ENCODE measurements at places on chromosomes 3 and 15.
A peak's percentile ranks its signal among the peaks of the same experiment; 100 is the strongest.

GRCh38 chr3:16143861-16144447 lies 30.5 kb upstream of the GALNT15 start:
- no peak for DNase-seq

GRCh38 chr3:32842987-32843386 lies 25.2 kb downstream of the TRIM71 start:
- no peak for DNase-seq

GRCh38 chr3:8319935-8320634 lies 181.5 kb upstream of the LMCD1 start:
- no peak for DNase-seq

DNA sequence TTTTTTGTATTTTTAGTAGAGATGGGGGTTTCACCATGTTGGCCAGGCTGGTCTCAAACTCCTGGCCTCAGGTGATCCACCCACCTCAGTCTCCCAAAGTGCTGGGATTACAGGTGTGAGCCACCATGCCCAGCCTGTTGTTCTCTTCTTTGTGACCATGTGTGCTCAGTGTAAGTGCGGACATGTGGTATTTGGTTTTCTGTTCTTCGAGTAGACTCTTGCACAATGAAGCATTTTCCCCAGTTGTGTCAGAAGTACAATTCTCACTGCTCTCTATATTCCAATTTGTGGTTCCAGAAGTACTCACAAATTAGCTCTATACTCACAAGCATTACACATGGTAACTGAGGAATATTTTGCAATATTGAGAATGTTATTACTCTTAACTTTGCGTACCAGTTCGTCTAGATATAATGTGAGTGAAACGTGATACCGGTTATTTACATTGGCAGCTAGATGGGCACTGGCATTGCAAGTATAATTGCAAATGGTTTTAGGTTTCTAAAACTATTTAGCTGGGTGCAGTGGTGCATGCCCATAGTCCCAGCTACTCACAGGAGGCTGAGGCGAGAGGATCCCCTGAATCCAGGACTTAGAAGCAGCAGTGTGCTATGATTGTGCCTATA lies 34.2 kb upstream of the MTMR14 start:
- no peak for DNase-seq

GRCh38 chr15:20351448-20351971 lies 190.1 kb downstream of the GOLGA6L6 start:
- DNase-seq = no peak

DNA sequence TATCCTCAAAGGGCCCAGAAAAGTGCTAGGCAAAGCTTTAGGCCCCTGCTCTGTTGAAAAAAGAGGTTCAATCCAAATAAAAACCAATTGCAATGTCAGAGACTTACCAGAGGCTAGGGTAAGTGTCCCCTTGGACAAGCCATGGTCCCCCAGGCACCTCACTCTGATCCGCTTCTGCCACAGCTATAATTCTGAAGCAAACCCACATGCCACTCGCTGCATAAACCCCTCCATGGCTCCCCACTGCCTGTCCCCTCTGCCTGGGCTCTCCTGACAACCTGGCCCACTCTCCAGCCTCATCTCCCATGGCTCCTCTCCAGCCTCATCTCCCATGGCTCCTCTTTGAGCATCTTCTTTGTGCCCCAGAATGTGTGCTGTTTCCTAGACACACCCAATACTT lies 169.6 kb upstream of the TLE3 start:
- DNase-seq = no peak

DNA sequence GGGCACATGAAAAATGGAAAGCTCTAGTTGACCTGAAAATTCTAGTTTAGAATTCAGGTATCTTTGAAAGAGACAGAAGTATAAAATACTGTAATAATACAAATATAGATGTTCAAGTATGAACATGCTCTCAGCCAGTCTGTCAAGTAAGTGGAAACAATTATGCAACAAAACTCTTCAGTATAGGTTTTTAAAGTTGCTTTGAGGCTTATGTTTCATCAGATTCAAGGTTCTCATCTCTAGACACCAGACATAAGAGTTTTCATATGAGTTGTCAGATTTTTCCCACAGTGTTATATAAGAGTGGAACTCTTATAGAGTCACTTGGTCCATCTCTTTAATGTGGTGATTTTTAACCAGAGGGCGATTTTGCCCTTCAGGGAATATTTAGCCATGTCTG lies 22.0 kb downstream of the CMSS1 start:
- DNase-seq = no peak

DNA sequence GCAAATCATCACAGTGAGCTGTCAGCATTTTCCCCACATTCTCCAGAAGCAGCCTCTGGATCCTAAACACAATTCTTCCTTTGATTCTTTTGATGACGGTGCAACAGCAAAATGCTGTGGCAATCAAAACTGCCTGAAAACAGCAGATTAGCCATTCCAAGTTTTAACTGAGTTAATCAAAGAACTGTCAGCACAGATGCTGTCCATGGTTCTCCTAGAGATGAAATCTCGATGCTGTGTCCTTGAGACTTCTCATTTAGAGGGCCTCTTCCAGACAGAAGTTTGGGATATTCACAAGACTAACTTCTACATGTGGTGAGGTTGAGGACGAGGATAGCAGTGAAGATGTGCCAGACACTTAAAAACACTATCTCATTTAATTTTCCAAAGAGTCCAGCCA lies 50.4 kb upstream of the GYG1 start:
- DNase-seq = no peak

DNA sequence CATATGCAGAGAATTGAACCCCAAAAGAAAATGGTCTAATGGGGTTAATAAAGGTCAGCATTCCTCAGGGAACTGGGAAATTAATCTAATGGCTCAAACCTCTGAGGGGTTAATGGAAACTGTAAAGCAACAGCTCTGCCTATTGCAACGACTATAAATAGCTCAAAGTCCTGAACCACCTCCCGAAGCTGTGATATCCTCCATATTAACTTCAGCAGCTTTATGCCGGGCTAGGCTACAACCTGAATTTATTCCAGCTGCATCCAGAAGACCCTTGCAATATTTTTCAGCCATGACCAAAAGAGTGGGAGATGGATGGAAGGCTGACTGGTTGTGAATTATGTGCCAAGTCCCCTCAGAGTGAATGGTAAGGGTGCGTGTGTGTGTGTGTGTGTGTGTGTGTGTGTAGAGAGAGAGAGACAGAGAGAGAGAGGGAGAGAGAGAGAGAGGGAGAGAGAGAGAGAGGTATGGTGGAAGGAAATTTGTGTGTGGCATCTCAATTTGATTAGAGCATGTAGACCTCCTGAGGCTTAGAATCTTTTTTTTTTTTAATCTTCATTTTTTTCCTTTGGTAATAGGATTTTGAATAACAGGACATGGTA lies 109.9 kb downstream of the PDCD6IP start:
- no peak for DNase-seq

DNA sequence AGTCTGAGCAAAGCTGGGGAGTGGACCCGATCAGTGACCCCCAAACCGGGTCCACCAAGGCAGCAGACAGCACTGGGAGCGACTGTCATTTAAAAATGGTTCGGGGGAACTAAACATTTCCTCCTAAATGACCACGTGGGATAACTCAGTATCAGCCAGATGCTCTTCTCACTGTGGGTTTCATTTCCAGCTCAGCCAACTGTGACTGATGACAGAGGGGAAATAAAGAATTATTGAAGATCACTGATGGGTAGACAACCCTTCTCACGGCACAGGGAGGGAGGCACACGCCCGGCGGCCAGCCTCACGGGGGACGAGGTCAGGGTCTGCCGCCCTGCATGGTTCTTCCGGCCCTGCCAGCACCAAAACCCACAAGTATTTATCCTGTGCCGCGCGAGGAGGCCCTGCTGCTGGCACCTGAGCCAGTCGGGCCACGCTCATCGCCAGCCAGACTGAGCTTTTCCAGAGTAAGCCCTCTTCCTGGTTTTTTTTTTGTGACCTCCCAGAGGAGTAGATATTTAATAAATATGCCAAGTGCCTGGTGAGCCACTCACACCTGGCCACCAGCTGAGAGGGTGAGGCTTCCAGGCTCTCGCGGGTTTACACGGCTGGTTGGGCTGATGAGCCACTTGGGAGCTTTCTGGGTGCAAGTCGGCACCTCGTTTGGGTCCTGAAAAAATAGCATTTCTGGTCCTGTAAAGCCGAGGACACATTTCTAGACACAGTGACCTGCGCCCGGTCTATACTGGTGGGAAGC lies 6.2 kb downstream of the MELTF start:
- no peak for DNase-seq

GRCh38 chr15:97115761-97116070 lies 785.2 kb downstream of the NR2F2 start:
- DNase-seq = no peak

- no peak for DNase-seq
These were observed 65.6 kb upstream of the PRR23C start for GRCh38 chr3:139110072-139110830.

GRCh38 chr15:32886459-32886858 lies 168.7 kb downstream of the GREM1 start:
- no peak for DNase-seq

DNA sequence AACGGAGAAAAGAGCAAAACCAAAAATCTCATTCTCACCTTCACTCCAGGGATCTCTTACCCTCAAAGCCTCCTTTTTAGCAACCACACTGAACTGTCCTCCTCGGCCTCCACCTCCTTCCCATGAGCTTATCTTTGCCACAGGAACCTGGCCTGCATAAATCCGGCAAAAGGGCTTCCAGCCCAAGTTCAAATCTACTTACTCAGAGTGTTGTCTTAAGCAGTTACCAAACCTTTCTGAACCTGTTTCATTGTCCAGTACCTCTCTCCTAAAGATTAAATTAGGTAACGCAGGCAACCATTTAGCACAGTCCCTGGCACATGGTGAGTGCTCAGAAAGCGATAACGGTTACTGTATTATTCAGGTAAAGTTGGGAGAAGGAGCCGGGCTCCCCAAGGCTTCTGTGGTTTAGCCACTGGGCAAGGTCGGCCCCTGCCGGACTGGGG lies 777 bp downstream of the CIB1 start:
- DNase-seq = no peak

- no peak for DNase-seq
These were observed 29.1 kb downstream of the RUVBL1 start for GRCh38 chr3:128094295-128095151.

DNA sequence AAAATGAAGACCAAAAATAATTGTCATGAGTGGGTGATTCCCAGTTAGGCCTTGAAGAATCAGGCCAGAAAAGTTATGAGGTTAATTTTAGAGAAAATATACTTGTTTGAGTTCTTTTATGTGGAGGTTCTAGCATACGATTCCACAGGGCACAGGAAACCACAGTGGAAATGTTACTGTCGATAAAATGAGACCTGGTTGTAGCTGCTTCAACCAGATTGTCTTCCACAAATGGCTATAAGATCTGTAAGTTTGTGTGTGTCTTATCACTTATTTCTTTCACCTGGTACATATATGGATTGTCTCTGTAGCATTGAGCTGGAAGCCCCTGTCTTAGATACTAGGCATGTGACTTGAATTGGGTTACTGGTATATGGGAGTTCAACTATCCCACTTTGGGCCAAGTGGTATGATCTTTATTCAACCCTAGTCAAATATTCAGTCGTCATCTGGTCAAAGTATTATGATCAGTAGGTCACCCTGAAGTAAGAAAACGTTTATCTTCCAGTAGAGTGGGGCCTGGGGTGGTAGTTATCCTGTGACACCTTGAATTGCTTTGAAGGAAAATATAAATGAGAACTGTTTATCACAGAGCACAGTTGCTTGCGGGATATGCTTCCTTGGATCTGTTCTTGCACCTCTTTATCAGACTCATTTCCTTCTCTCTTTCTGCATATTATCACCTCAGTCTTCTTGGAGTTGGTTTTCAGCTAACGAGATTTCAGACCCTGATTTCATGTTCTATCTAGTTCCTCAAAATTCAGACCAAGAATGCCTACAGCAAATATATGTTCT lies 21.5 kb upstream of the ZNF609 start:
- no peak for DNase-seq

- DNase-seq = no peak
These were observed at the start of gene LTK for GRCh38 chr15:41513506-41514227. Gene LTK, minus strand, starts transcription at chr15:41513827. Its CDS starts 118 bp downstream, at chr15:41513709.

DNA sequence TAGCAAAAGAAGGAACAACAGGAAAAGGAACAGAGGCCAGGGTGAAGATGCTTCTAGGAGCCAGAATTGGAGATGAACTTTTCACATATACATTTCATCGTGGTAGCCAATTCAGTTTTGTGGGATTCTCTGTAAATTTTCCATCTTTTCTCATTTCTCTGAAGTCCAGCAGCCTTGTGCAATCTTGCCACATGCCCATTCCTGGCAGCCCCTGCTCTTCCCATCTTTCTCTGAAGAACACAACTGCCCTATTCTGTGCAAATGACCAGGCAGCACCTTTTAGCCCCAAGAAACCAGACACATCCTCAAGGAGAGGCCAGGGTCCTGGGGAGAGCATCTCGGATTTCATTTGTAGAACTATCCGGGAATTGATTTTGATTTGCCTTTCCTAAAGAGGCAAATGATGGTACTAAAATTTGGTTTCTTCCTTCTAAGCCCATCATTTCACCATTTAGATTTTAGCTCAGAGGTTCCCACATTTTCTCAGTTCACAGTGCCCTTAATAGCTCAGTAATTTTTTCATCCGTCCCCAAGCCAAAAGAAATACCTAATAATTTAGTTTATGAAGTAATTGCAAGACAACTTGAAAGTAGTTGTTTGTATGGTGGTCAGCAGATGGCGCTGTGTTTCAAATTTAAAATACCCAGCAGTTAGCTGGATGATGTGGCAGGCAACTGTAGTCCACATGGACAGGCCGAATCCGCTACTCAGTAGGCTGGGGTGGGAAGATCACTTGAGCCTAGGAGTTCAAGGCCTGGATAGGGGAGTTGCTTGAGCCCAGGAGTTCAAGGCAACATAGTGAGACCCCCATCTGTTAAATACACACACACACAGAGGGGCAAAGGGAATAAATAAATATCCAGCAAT lies 61.3 kb upstream of the ACKR4 start:
- DNase-seq = peak; percentile 62

DNA sequence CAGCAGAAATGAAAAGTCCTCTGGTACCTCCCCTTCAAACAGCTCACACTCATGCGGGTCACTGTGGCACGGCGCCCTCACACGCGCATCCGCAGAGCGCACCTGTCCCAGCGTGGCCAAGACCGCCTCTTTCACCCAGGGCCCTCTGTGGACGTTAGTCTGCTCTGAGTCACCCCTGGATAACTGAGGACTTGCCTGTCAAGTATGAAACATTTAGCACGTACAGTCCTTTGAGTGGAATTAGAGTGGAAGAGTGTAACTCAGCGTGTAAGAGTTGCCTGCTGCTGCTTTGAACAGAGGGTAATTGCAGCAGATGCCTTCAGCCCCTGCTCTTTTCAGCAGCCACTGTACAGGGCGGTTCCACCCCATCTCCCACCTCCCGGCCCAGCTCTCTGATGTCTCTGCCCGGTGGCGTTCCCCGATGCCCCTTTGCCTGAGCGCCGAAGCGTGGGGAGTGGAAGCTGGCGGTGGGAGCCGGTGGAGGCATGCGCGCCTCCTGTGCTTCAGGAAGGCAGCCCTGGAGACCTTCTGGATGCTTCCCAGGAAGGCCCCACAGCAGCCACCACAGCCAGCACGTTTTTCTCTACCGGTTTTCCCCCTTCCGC lies 23.0 kb downstream of the CPN2 start:
- no peak for DNase-seq

All from activated naive CD8-positive, alpha-beta T cell treated with anti-CD3 and anti-CD28 coated beads, Interleukin-2, amount 50 U/mL, for 24 hours (primary cell).